Uterus (tissue), 4 donors: ENCODE measurements at places on chromosomes 4 and X.

DNA sequence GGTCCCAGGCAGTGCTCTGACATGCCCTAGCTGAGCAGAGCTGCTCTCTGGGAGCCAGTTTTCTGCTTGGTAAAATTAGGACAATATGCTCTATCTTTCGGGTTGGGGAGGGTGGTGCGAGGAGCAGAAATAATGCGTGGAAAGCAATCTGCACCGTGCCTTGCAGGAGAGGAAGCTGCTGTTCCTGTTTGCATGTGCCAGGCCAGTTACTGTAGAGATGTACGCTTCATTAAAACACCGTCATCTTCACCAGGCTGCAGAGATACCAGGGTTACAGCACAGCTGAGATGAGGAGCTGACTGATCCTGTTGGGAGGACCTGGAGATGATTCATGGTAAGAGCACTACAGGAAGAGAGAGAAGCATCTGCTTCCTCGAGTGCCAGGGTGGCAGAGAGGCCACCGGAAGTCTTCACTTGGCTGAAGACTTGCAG, 29.5 kb upstream of the IRF2 start:
- DNase-seq, result no peak
- no peaks in the 10 kb centered on the region for H3K27me3 ChIP-seq
- H3K4me1 ChIP-seq, result no peaks in the 10 kb centered on the region
- no peak overlapping the region for H3K4me3 ChIP-seq
- no peaks in the 10 kb centered on the region for H3K36me3 ChIP-seq

- no peak overlapping the region for H3K27ac ChIP-seq
- H3K4me1 ChIP-seq, result no peaks in the 10 kb centered on the region
- H3K36me3 ChIP-seq, result no peaks in the 10 kb centered on the region
- DNase-seq, result no peak
- H3K4me3 ChIP-seq, result no peak overlapping the region
These were observed 24.9 kb downstream of the ALPK1 start for GRCh38 chr4:112321776-112322684.

DNA sequence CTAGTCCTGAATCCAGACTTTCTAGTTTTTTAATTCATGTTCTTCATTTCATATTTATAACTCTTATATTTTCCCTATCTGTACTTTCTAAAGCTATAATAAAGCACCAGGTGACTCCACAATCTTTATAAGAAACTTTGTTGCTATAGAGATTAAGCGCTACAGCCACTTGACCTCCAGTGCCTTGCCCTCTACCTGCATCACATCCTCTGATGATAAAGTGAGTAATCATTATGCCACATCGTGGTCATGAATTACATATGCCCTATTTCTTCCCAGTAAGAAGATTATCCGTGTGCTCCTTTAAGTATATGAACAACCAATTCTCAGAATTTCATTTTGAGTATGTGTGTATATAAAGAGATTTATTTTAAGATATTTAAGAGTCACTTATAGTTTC, 6.8 kb upstream of the DYNLT3 start:
- no peaks in the 10 kb centered on the region for H3K27me3 ChIP-seq
- no peaks in the 10 kb centered on the region for H3K4me1 ChIP-seq
- H3K4me3 ChIP-seq, result no peak overlapping the region
- H3K27ac ChIP-seq, result no peak overlapping the region
- no peak for DNase-seq

DNA sequence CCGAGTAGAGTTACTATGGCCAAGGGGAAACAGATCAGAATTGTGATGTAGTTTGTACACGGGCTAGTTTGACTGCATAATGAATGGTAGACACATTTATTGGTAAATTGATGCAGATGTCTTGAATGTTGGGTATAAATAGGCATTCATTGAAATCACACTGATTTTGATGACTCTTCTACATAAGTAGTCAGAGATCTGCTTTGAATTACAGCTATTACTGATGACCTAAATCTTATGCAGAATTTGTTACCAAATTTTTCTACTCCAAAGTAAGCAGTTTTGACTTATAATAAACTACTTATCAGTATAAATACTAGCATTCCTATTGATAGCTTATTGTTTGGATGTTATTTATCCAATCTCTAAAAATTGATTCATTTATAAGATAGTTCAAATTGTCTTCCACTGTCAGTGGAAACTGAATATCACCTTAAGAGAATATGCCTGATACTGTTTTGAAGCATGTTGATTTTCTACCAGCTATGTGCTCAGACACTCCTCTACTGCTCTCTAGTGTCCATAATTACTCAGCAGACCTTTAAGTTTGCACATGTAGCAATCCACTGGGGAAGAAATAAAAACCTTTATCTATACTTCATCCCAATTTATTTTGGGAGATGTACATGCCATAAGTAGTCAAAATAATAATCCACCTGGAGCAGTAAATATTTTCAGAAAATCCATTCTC, 120.3 kb downstream of the RASL11B start:
- H3K27ac ChIP-seq, result no peak overlapping the region
- no peaks in the 10 kb centered on the region for H3K36me3 ChIP-seq
- H3K27me3 ChIP-seq, result no peaks in the 10 kb centered on the region
- DNase-seq, result no peak
- H3K4me3 ChIP-seq, result no peak overlapping the region
- H3K4me1 ChIP-seq, result no peaks in the 10 kb centered on the region

GRCh38 chr4:184801781-184802696, 23.7 kb downstream of the ACSL1 start:
- no peaks in the 10 kb centered on the region for H3K27me3 ChIP-seq
- peaks cover 3% of the 10 kb centered on the region for H3K4me1 ChIP-seq
- H3K36me3 ChIP-seq, result no peaks in the 10 kb centered on the region
- no peak overlapping the region for H3K4me3 ChIP-seq

DNA sequence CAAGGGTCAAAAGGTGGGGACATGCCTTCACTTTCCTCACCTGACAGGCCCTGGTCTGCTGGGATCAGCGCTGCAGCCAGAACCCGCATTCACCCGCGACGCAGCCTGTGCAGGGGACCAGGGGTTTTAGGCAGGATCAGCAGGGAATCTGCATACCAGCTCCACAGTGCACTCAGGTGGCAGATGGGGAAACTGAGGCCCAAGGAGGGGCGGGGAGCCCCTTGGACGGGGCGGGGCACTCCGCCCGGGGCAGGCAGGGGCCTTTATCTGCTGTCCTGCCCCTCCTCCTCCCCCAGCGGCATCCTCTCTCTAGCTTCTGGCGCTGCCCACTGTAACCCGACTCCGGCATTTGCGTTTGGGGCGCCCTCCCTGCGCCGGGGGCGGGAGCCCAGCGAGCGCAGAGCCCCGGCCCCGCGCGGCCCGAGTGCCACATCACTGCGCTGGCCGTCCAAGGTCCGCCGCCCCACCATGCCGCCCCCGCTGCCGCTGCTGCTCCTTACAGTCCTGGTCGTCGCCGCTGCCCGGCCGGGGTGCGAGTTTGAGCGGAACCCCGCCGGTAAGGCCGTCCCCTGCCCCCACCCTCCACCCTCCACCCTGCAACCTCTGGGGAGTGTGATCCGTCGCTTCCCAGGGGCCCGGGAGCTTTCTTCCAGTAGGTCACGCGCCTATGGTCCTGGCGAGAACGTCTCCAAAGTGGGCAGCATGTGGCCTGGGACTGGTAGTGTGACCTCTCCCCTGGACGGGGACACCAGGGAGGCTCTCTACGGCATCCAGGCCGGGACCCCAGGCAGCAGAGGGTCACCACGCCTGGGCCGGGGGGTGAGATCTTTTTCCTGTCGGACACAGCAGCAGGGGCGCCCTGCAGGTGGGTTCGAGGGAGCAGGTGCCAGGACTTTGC, at the start of gene CPZ:
CPZ (plus strand) TSS at position 400 of the 898 bp plus-strand sequence; CDS start at position 469, 69 bp downstream.
- peak; percentile 37 for DNase-seq
- no peaks in the 10 kb centered on the region for H3K27me3 ChIP-seq
- H3K4me1 ChIP-seq, result peaks cover 11% of the 10 kb centered on the region
- peak within 1 kb of the TSS; percentile 8 for H3K27ac ChIP-seq
- no peaks in the 10 kb centered on the region for H3K36me3 ChIP-seq

DNA sequence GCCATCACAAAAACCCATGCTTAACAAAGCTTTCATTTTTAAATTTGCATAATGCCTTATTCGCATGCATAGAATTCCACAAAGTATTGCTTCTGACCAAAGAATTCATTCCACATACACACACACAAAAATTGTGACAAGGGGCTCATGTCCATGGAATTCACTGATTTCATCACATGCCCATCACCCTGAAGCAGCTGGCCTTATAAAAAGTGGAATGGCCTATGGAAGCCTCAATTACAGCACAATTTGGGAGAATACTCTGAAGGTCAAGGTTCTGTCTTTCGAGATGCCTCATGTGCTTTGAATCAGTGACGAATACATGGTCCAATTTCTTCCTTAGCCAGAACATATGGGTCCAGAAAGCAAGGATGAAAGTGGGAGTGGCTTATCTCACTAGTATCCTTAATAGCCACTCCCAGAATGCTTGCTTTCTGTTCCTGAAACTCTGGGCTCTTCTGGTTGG, 165.7 kb downstream of the KDR start:
- H3K36me3 ChIP-seq, result no peaks in the 10 kb centered on the region
- no peak overlapping the region for H3K4me3 ChIP-seq
- no peak for DNase-seq
- H3K27me3 ChIP-seq, result no peaks in the 10 kb centered on the region

DNA sequence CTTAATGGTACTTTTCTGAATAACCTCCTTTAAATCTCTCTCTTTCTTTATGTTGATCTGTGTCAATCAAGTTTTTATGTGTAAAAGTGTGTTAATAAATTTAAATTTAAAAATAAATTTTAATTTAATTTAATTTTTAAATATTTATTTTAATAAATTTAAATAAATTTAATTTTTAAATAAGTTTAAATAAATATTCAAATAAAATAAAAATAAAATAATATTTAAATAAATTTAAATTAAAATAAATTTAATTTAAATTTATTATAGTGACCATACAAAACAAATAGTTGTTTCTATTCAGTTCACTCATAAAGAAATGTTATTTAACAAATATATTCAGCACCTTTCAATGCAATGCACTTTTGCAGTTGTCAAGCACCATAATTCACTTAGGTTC, 146.9 kb downstream of the GRID2 start:
- H3K27me3 ChIP-seq, result no peaks in the 10 kb centered on the region
- no peaks in the 10 kb centered on the region for H3K36me3 ChIP-seq
- H3K27ac ChIP-seq, result no peak overlapping the region
- no peak overlapping the region for H3K4me3 ChIP-seq
- no peaks in the 10 kb centered on the region for H3K4me1 ChIP-seq
- DNase-seq, result no peak

- H3K27ac ChIP-seq, result no peak overlapping the region
- no peak overlapping the region for H3K4me3 ChIP-seq
- H3K4me1 ChIP-seq, result no peaks in the 10 kb centered on the region
- H3K27me3 ChIP-seq, result no peaks in the 10 kb centered on the region
- DNase-seq, result no peak
- H3K36me3 ChIP-seq, result no peaks in the 10 kb centered on the region
These were observed 100.8 kb upstream of the MSX1 start for GRCh38 chr4:4758681-4759080.

- H3K36me3 ChIP-seq, result no peaks in the 10 kb centered on the region
- H3K4me3 ChIP-seq, result no peak overlapping the region
- peak overlapping the region; percentile 82 for H3K27ac ChIP-seq
- no peaks in the 10 kb centered on the region for H3K27me3 ChIP-seq
- DNase-seq, result no peak
- no peaks in the 10 kb centered on the region for H3K4me1 ChIP-seq
These were observed 1.5 kb upstream of the FAM193A start for GRCh38 chr4:2534904-2535375.

GRCh38 chr4:79526641-79527565, 118.9 kb upstream of the GK2 start:
- no peak overlapping the region for H3K27ac ChIP-seq
- no peaks in the 10 kb centered on the region for H3K36me3 ChIP-seq
- no peaks in the 10 kb centered on the region for H3K27me3 ChIP-seq
- no peak overlapping the region for H3K4me3 ChIP-seq
- H3K4me1 ChIP-seq, result no peaks in the 10 kb centered on the region
- DNase-seq, result no peak

GRCh38 chrX:148562846-148563245, 62.4 kb downstream of the AFF2 start:
- DNase-seq, result no peak
- H3K27me3 ChIP-seq, result no peaks in the 10 kb centered on the region
- H3K4me3 ChIP-seq, result no peak overlapping the region
- no peaks in the 10 kb centered on the region for H3K36me3 ChIP-seq

GRCh38 chr4:62320612-62321011, 1120.5 kb downstream of the ADGRL3 start:
- no peaks in the 10 kb centered on the region for H3K36me3 ChIP-seq
- H3K4me3 ChIP-seq, result no peak overlapping the region
- no peaks in the 10 kb centered on the region for H3K4me1 ChIP-seq
- no peaks in the 10 kb centered on the region for H3K27me3 ChIP-seq

- H3K36me3 ChIP-seq, result no peaks in the 10 kb centered on the region
- peak overlapping the region; percentile 28 for H3K27ac ChIP-seq
- H3K4me3 ChIP-seq, result no peak overlapping the region
- no peaks in the 10 kb centered on the region for H3K4me1 ChIP-seq
- DNase-seq, result peak; percentile 22
- H3K27me3 ChIP-seq, result no peaks in the 10 kb centered on the region
These were observed 73.0 kb upstream of the SCOC start for GRCh38 chr4:140300271-140300970.

DNA sequence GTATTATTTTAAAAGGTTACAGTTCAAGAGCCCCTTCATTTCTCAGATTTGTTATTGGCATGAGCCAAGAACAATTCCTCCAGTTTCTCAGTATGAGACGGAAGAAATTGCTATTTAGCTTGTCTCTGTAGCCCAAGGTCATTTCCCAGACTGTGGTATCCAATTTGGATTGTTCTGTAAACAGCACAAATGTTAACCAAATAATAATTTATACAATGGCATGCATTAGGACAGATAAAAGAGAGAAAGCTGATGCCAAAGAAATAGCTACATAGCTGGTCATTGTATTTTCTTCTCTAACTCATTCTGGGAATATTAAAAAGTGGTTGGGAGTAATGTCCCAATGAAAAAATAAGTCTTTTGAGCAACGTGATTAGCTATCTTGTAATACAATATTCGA, 134.6 kb upstream of the NPY2R start:
- no peak overlapping the region for H3K27ac ChIP-seq
- H3K4me3 ChIP-seq, result no peak overlapping the region
- no peak for DNase-seq
- no peaks in the 10 kb centered on the region for H3K4me1 ChIP-seq
- H3K27me3 ChIP-seq, result no peaks in the 10 kb centered on the region

DNA sequence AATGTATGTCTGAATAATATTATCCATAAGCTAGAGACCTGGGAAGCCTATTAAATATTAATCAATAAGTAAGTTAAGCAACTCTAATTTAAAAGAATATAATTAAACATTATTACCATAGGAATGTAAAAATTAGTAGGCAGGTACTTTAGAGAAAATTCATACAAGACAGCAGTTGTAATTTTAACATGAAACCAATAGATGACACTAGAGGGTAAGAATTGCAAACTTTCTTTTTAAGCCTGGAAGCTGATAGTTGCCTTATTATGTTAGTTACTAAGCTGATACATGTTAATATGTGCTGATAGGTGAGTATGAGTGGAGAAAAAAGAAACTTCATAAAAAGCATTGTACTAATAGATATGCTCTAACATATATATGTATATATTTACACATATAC, 1157.4 kb downstream of the FAM133A start:
- H3K27ac ChIP-seq, result no peak overlapping the region
- DNase-seq, result no peak
- H3K4me1 ChIP-seq, result no peaks in the 10 kb centered on the region
- H3K27me3 ChIP-seq, result peaks cover 6% of the 10 kb centered on the region
- H3K36me3 ChIP-seq, result no peaks in the 10 kb centered on the region
- H3K4me3 ChIP-seq, result no peak overlapping the region
